Umbilical cord (tissue), 2 donors: ENCODE measurements at places on chromosomes 2 and 18. TPM values are rescaled to one million over a fixed set of nuclear protein-coding genes. Genes with fewer than 3 reads are reported as not detected.

The COLEC11 gene
- total RNA-seq, result not detected

The SCN9A gene
- total RNA-seq, result 8.2 TPM

DNA sequence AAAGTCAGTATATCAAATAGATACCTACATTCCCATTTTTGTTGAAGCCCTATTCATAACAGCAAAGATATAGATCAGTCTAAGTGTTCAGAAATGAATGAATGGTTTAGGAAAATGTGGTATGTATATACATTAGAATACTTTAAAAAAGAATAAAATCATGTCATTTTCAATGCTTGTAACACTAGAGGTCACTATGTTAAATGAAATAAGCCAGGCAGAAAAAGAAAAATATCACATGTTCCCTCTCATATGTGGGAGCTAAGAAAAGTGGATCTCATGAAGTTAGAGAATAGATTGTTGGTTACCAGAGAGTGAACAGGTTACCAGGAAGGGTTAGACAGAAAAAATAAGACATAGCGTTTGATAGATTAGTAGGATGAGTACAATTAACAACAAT is 1111.0 kb upstream of the SLC39A10 start:
- peak; percentile 42 for DNase-seq

The CAVIN2 gene
- 16.4 TPM for total RNA-seq

- DNase-seq, result peak; percentile 51
Measured at GRCh38 chr2:101330253-101330933, 21.9 kb upstream of the RNF149 start.

GRCh38 chr2:109384308-109385271 is 229.2 kb downstream of the SEPTIN10 start:
- no peak for DNase-seq
